A172 (cell line): ENCODE measurements at places on chromosomes 5 and 9. TPM values are rescaled to one million over a fixed set of nuclear protein-coding genes. Genes with fewer than 3 reads are reported as not detected.

DNA sequence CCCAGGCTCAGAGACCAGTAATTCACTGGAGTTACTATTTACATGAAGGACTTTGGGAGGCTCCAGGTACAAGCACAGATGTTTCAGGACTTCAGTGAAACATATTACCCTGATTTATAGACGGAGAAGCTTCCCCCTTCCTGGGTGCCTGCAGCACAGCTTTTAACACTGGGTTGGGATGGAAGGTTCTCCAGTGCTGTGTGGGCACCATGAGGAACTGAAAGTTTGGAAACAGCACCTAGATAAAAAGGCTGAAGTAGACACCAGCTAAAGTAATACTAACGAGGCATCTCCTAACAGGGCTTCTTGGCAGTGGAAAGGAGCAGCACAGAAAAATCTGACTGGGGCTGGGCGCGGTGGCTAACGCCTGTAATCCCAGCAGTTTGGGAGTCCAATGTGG, 70.7 kb downstream of the GCNT1 start:
- no peak for DNase-seq

DNA sequence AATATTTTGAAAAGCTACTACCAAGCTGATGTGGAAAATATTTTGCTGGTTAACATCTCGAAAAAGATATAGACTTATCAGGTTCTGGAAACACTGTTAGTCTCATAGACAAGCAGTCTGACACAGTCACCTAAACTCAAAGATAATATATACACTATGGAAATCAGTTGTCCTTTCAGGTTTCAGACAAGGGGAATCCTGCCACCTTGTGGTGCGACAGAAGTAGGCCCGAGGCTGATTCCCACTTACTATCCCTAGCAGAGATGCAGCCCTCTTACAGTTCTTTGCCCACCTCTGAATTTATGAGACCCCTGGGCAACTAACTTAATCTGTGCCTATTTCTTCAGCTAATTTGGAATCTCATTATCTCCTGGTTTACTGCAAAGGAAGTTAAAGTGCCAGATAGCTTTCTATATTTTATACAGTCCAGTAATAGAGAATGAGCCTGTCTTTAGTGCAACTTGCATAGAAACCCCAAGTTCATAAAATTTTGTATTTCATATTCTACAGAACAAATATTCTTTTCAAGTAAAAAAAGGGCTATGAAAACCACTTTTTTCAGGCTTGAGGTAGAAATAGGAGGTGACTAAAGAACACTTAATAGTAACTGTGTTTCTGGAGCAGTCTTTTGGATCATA, 16.9 kb downstream of the RAD1 start:
- DNase-seq = peak; percentile 60

GRCh38 chr9:108671176-108671575, 184.6 kb downstream of the ACTL7B start:
- peak; percentile 17 for DNase-seq

DNA sequence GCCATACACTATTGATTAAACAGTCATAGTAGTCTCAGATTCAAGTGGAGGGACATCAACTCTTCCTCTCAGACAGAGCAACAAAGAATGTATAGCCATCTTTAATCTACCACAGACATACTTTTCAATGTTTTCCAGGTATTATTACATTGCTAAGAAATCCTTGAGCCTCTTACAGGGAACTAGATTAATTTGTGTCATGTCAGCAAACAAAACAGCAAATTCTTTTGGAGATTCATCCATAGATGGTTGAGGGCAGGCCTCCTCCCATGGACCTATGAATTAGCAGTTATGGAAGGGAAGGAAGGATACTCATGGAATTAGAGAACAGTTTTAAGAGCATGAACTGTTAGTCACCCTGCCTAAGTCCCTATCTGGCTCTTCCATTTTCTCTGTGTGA, 47.8 kb upstream of the ARRDC3 start:
- DNase-seq = no peak

DNA sequence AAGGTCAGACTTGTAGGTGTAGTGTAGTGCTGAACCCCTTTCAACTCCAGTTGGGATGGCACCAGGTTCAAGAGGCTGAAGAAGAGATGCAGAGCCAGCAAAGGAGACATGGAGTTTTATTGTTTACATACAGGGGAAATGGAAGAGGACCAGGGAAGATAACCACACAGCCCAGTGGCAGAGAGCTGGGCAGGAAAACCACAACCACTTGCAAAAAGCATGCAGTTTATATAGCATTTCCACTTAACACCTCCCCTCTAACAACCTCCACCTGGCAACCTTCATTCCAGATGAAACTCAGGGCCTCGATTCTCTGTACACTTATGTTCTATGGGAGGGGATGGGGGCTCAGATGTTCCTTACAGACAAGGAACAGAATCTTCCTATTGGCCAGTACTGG, 56.9 kb downstream of the SNX24 start:
- DNase-seq = no peak

- no peak for DNase-seq
These were observed 71.0 kb downstream of the AMBP start for GRCh38 chr9:114006931-114007691.

DNA sequence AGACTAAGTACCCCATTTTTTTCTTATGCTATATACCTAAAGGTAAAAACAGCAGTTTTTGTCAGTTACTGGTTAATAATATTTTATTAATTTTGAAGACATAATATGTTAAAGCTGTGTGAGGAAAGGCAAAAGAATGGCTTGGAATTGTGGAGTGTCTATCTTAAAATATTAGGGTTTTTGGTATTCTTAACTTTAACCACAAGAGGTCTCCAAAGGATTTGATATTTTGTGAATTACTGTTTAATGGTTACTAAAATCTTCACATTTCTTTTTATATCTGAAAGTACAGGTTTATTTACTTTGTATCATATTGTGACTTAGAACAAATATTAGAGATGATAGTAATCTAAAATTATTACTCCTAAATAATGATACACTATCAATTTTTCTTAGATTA, 32.0 kb upstream of the DHFR start:
- peak; percentile 21 for DNase-seq

DNA sequence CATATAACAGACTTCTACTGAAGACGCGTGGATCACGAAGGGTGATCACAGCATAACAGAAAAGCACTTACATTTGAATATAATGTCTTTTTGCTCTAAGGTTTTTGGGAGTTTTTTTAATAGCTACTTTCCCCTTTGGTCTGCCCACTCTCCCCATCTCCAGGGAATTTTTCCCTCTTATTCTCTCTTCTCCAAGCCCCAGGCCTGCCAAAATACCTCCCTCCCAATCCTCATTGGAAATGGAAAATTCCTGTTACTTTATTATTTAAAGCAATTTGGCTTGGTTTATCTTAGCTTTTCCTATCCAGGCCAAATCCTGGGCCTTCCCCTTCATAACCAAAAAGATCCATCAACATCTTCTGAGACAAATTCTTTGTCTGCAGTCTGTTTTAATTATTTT, 22.3 kb upstream of the SSBP2 start:
- no peak for DNase-seq

GRCh38 chr5:120151825-120152224, 312.3 kb upstream of the PRR16 start:
- DNase-seq = peak; percentile 21

GRCh38 chr9:119365291-119366027, 3.8 kb downstream of the BRINP1 start:
- DNase-seq = peak; percentile 3

GRCh38 chr9:136316896-136317676, 10.3 kb upstream of the GPSM1 start:
- DNase-seq = no peak

DNA sequence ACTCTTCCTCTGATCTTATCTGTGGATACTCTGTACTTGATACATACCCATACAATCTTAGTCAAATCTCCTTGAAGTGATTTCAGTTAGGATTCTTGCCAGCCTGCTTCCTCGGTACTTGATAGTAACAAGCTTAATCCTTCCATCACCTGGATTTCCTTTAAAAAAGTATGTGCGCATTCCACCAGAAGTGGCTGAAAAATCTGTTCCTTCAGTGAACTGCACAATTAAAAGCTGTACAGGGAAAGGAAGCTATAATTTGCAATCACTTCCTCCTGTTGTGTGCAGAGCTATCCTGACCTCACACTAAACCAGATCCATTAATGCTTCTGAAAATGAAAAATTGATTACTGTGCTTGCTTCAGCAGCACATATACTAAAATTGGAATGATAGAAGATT, 47.3 kb downstream of the PWWP2A start:
- no peak for DNase-seq

GRCh38 chr5:139687656-139688055, 39.5 kb downstream of the CXXC5 start:
- no peak for DNase-seq

GRCh38 chr5:139100825-139101224, 97.3 kb downstream of the SIL1 start:
- peak; percentile 20 for DNase-seq

DNA sequence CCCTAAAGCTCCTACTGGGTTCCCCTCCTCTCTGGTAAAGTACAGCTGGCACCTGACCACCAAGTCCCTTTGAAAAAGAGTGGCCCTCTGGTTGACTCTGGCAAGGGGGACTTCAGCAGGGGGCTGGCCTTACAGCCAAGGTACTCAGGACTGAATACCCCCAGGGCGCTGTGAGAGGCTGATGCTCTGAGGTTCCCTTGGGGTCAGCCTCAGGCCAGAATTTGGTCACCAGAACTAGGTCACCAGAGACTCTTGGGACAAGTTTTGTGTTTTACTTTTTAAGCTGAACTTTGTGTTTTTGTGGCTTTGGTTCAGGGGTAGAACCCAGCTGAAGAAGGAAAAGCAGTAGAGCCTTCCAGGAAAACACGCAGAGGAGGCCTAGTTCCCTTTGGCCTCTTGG, 23.3 kb upstream of the SMU1 start:
- DNase-seq = no peak

- DNase-seq = no peak
These were observed 40.6 kb downstream of the SEMA5A start for GRCh38 chr5:9505225-9505624.

ZFP37 gene
- 3.4 and 4.9 TPM in 2 replicates for total RNA-seq

PCDHA12 gene
- 3.8 and 4.5 TPM in 2 replicates for total RNA-seq

FBP1 gene
- total RNA-seq = 0.12 TPM in 1 of 2 replicates, not detected in the other

CCDC192 gene
- not detected in 2 replicates for total RNA-seq

SARDH gene
- 30.5 and 31.0 TPM in 2 replicates for total RNA-seq

FREM1 gene
- total RNA-seq = 0.14 TPM in 1 of 2 replicates, not detected in the other

TSSK1B gene
- not detected in 2 replicates for total RNA-seq

ENDOG gene
- 57.8 and 65.3 TPM in 2 replicates for total RNA-seq

MEIKIN gene
- total RNA-seq = not detected in 2 replicates

SPEF2 gene
- 2.4 and 15.6 TPM in 2 replicates for total RNA-seq

TEK gene
- 3.9 and 7.6 TPM in 2 replicates for total RNA-seq

ARSI gene
- 1.9 and 5.0 TPM in 2 replicates for total RNA-seq
